NCI-H146 (cell line): ENCODE measurements at places on chromosomes 6 and 20.

- DNase-seq, result no peak
Observed at GRCh38 chr20:62178316-62179161, 4.3 kb upstream of the MTG2 start.

GRCh38 chr6:41780551-41781365 is at the start of gene PRICKLE4:
TSS of gene PRICKLE4 (plus strand) at chr6:41780782. CDS start at chr6:41783474, 2,692 bp downstream.
- peak; percentile 46 for DNase-seq

DNA sequence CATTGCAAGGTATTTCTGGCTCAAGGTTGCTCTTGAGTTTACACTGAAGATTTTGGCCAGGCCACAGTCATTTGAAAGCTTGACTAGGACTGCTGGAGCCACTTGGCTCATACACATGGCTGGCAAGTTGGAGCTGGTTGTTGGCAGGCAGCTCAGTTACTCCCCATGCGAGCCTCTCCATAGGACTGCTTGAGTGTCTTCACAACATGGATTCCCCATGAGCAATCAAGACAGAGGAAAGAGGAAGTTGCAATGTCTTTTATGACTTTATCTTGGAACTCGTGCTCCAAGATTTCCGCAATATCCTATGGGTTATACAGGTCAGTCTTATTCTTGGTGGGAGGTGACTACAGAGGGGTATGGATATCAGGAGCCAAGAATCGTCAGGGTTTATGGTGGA is 1.4 kb upstream of the MANBAL start:
- DNase-seq, result no peak

DNA sequence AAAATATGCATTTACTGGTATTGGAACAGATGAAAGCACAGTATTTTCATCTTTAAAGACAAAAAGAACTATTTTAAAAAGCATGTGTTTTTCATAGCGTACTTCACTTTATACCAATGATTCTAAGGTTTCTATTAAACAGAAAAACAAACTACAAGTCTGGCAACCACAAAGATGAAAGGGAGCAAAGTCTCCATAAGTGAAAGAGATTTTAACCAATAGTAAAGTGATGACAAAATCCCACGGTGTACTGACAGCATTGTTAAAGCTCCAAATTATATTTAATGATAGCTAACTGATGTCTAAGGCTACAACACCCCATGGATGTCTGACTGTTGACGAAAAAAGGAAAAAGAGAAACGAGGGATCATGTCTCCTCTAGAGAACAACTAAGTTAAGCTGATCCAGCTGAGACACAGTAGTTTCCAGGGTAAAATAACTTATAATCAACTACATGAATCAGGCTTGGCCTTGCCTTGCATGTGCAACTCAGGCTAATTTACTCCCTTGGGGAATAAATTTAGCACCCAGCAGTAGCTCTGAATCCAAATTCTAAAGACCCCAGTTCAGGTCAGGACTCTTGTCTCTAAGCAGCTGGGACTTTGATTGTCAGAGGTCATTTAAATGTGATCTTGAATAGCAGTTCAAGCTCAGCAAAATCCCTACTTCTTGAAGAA is 56.0 kb upstream of the TAB2 start:
- DNase-seq, result no peak

DNA sequence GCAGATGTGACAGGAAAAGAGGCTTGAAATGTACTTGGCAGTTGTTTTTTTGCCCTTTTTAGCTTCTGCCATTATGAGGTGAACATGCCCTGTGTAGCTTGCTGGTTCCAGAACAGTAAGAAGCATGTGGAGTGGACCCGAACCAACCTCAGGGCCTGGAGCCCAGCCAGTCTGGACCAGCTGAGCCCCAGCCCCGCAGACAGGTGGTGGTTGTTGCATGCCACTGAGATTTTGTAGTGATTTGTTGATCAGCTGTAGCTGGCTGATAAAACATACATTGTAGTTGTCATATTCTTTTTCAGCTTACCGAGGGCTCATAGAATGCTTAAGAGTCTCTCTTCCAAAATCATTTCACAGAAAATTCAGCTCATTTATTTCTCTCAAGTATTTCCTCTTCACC is 182.2 kb downstream of the FARS2 start:
- DNase-seq, result no peak
